Fibroblast of pulmonary artery (primary cell): ENCODE measurements at places on chromosomes 16 and 17.

DNA sequence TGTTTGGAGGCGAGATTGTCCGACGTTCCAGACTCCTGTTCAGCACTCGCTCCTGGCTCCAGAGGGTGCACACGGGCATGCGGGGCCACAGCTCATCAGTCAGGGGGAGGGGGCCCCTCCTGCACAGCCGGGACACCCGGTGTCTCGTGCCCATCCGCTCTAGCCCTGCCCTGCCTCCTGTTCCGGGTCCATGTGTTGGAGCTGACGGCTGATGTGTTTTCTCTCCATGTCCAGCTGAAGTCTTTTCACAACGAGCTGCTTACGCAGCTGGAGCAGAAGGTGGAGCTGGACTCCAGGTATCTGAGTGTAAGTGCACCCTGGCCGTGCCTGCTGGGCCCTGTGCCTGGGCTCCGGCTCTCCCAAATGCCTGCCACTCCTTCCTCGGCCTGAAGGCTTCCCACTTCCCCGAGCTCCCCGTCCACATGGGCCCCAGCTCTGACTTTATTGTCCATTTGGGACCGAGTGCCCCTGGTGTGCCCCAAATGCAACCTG is 50.5 kb downstream of the BAIAP2 start:
- DNase-seq: no peak

GRCh38 chr16:29834079-29834478 is 13.8 kb downstream of the MVP start:
- DNase-seq: no peak

DNA sequence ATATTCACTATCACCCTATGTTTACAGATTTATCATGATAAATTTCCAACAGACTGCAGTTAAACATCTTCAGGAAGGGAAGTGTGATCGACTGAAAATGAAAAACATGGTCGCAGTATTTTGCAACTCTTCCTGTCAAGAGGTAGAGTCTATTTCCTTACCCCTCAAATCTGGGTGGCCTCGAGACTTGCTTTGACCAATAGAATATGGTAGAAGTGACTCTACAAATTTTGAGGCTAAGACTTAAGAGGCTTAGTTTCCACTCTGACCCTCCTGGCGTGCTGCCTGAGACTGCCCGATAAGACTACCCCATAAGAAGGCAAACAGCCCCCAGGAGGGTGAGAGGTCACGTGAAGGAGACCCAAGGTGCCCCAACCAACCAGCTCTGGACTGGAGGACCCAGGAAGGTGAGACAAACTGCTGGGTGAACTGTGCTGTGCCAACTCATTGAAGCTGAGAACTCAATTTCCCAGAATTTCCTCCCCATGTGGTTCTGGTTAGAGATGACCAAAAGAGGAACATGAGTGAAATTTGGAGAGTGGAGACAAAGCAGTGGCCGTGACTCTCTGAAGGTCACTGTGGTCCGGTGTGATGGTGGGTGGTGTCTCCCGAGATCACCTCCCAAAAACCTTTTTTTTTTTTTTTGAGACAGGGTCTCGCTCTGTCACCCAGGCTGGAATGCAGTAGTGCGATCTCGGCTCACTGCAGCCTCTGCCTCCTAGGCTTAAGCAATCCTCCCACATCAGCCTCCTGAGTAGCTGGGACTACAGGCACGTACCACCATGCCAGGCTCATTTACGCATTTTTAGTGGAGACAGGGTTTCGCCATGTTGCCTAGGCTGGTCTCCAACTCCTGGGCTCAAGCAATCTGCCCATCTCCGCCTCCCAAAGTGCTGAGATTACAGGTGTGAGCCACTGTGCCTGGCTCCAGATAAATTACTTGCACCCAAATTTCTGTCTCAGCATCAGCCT is 38.2 kb upstream of the LITAF start:
- no peak for DNase-seq

GRCh38 chr17:17778308-17779014 is 58.3 kb downstream of the SREBF1 start:
- DNase-seq: peak; percentile 94

DNA sequence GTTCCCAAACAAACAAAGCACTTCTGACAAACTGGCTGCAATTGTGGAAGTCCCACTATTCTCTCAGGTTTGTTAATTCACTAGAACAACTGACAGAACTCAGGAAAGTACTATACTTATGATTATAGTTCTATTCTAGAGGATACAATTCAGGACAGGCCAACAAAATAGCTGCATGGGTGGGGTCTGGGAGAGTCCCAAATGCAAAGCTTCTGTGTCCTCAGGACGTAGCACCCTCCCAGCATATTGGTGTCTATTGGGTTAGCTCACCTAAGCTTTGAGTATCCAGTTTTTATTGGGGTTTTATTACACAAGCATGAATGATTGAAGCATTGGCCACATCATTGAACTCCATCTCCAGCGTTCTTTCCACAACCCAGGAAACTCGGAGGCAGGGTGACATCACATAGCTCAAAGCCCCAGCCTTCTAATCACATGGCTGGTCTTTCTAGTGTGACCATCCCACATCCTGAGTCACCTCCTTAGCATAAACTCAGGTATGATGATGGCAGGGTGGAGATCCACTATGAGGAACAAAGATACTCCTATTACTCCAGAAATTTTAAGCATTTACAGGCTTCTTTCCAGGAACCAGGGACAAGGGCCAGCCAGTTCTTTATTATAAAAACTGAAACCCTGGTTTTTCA is 43.9 kb upstream of the CCNF start:
- DNase-seq: no peak

DNA sequence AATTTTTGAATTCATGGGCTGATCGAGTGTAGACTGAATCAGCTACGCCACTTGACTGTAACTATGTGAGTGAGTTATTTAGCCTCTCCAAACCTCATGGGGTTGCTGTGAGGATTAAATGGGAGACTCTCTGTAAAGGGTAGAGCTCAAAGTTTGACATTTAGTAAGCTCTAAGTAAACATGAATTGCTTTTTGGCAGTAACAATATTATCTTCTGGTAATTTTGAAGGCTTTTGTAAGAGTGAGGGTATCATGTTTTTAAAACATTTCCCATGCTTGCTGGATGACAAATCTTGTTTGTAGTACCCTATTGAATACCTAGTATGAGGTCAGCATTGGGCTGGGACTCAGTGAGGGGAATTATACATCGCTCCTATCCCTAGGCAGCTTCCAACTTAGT is 35.3 kb downstream of the MRTFB start:
- no peak for DNase-seq

DNA sequence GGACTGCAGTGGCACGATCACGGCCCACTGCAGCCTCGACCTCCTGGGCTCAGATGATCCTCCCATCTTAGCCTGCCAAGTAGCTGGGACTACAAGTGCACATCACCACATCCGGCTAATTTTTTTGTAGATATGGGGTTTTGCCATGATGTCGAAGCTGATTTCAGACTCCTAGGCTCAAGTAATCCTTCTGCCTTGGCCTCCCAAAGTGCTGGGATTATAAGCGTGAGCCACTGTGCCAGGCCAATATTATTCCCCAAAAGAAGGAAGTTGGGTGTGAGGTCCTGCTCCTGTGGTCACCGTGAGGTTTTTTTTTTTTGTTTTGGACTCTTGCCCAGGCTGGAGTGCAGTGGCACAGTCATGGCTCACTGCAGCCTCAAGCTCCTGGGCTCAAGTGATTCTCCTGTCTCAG is 1.5 kb downstream of the AMZ2 start:
- DNase-seq: no peak

GRCh38 chr17:65553646-65554552 is 7.5 kb downstream of the AXIN2 start:
- DNase-seq: no peak

- no peak for DNase-seq
Measured at GRCh38 chr16:79186196-79186595, 414.3 kb downstream of the MAF start.

DNA sequence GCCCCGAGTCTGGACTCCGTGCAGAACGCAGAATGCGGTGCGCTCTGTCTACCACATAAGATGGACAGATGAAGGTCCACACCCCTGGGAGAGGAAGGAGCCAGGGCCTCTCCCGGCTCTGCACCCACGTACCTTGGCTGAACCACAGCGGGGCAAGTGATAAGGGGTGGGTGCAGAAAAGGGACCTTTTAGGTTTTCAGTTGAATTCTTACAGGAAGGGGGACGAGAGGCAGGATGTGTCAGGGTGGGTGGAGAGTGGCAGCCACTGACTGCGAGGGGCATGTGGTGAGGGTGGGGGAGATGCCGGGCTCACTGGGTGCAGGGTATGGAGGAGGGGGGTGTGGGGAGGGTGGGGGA is 372 bp downstream of the CD300A start:
- no peak for DNase-seq

GRCh38 chr17:69779378-69780214 is 295.4 kb upstream of the KCNJ16 start:
- DNase-seq: peak; percentile 65

GRCh38 chr17:79939094-79939435 is 96.6 kb downstream of the TBC1D16 start:
- no peak for DNase-seq

- DNase-seq: peak; percentile 64
Measured at GRCh38 chr16:569445-570254, at the start of gene PIGQ. TSS of gene PIGQ (plus strand) at chr16:569968. CDS start at chr16:574075, 4,107 bp downstream.

GRCh38 chr17:75885431-75885830 is 7.0 kb upstream of the TRIM47 start:
- no peak for DNase-seq

- DNase-seq: no peak
Measured at GRCh38 chr17:53950207-53950857, 127.6 kb downstream of the KIF2B start.

DNA sequence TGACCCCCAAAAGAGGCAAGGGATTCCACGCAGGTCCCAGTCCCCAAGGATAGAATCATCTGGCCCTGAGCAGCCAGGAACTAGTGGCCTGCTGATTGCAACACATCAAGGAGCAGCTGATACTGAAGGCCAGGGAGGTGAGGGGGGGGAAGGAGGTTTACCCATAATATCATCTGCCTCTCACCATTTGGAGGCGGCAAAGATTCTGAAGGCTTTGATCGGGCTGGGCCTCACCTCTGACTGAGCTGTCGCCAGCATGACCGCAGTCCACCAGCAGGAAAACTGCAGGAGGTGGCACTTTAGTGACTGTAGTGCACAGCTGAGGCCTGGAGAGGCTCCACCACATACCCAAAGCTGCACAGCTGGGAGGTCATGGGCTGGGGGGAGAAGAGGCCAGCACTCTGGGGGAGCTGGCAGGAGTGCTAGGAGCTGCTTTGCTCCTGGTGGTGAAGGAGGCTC is 20.5 kb upstream of the ITGA3 start:
- DNase-seq: no peak

DNA sequence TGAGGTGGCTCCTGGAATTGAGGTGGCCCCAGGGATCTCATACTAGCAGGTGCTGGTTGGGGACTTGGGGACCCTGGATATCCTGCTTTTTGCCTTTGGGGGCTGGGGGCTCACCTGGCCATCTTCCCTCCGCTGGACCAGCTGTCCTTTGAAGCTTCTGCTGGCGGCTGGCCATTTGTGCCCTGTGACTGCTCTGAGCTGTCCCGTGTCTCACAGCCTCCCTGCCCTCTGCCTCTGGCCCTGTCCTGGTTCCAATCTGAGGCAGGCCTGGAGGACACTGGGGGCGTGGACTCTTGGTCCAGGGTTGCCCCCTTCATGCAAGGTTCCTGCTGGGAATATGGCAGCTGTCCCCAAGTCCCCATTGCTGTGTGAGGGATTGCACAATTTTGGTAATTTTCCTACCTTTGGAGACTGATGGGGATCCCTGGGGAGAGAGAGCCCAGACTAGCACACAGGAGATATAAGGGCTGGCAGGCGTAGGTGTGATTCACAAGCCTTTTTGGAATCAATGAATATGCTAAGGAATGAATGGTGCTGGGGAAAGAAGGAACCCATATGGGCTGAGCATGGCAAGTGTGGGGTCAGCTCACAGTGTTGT is 19.2 kb downstream of the ADCY7 start:
- no peak for DNase-seq

DNA sequence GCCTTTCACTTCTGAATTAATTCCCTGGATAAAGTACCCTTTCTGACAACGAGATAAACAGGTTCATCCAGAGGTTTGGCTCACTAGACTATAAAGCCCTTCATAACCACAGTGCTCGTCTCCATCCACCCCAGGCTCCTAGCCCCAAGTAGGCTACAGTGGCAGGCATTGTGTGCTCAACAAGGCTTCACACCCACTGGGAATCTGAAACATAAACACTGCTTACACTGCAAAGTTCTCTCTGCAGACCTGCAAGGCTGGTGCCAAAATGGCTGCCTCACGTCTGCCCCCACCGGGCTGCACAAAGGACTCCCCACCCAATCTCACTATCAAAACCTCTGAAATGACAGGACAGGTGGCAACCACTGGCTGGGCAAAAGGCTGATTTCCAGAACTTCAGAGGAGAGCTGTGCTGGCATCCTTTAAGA is 5.1 kb upstream of the HLF start:
- DNase-seq: no peak

DNA sequence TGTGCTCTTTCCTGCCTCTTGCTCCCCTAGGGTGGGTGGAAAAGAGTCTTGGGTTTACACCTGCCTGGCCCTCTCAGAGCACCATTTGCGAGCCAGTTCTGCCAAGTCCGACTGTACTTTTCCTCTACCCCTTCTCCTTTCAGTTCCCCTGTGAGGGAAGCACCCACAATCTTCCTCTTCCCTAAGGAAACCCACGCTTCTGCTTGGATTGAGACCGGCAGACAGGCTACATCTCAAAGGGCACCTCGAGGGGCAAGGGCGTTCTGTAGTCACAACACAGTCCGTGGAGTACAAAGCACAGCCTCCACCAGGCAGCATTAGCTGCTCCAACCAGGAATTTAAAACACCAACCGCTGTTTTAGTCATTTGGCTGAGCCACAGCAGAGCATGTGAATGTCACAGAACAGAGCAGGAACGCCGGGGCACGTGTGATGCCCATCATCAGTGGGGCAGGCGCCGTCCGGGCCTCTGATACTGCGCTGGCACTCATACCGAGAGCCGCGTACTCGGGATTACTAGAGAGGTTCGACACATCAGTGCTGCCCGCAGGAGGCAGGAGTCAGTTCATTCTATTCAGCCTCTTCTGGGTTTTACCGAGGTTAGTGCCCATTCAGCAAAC is 13.7 kb upstream of the MNT start:
- no peak for DNase-seq

DNA sequence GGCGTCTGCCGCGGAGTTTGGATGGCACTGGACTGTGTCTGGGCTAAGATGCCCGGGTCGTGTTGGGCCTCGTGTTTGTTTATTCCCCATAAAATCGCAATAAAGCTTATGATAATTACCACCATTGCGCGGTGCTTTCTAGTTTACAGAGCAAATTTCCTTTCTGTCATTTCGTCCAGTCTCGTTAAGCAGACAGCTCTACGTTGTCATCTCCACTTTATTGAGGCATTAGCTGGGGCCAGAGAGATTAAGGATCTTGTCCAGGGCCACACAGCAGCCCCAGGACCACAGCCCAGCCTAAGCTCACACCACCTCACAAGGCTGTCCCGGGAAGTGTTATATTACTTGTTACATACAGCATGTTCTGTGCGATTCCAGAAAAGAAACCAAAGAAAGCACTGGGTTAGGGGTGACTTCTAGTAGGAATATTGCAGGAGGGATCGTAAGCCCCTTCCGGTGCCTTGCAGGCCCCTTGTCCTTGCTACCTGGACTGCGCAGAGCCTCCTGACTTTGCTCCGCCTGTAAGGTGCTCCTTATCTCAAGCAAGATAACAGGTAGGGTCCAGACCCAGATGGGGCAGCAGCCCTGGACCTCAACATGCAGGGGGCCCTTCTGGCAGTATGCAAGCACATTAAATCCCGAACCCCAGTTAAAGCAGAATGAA is 6.3 kb downstream of the NOS2 start:
- DNase-seq: no peak
